Astrocyte (in vitro differentiated cells and primary cell): ENCODE measurements at places on chromosomes 1 and 21. TPM values are rescaled to one million over a fixed set of nuclear protein-coding genes. Genes with fewer than 3 reads are reported as not detected.

GRCh38 chr1:183588827-183589226 lies 1.4 kb downstream of the NCF2 start:
- no peaks in the 10 kb centered on the region for H3K4me1 ChIP-seq
- no peak overlapping the region for H3K4me3 ChIP-seq
- no peaks in the 10 kb centered on the region for H3K36me3 ChIP-seq
- H3K27ac ChIP-seq: no peak overlapping the region
- no peak for DNase-seq
- no peaks in the 10 kb centered on the region for H3K27me3 ChIP-seq

GRCh38 chr1:151756291-151756690 lies 7.0 kb downstream of the MRPL9 start:
- peak; percentile 14 for DNase-seq
- peaks cover 19% of the 10 kb centered on the region for H3K36me3 ChIP-seq
- no peak overlapping the region for H3K27ac ChIP-seq
- no peaks in the 10 kb centered on the region for H3K4me1 ChIP-seq
- no peaks in the 10 kb centered on the region for H3K27me3 ChIP-seq

GRCh38 chr1:53811414-53811851 lies 26.7 kb downstream of the NDC1 start:
- peaks cover 3% of the 10 kb centered on the region for H3K4me1 ChIP-seq
- H3K27me3 ChIP-seq: no peaks in the 10 kb centered on the region
- no peaks in the 10 kb centered on the region for H3K36me3 ChIP-seq

GRCh38 chr21:14572204-14572780 lies 26.2 kb upstream of the SAMSN1 start:
- H3K27me3 ChIP-seq: no peaks in the 10 kb centered on the region
- H3K4me1 ChIP-seq: no peaks in the 10 kb centered on the region
- no peak for DNase-seq
- no peaks in the 10 kb centered on the region for H3K36me3 ChIP-seq
- H3K4me3 ChIP-seq: no peak overlapping the region
- no peak overlapping the region for H3K27ac ChIP-seq

GRCh38 chr1:41430582-41430981 lies 53.9 kb downstream of the EDN2 start:
- H3K27ac ChIP-seq: no peak overlapping the region
- no peak overlapping the region for H3K4me3 ChIP-seq
- no peaks in the 10 kb centered on the region for H3K27me3 ChIP-seq
- peaks cover 35% of the 10 kb centered on the region for H3K4me1 ChIP-seq
- DNase-seq: no peak
- no peaks in the 10 kb centered on the region for H3K36me3 ChIP-seq

GRCh38 chr1:236524895-236525184 lies 1.1 kb downstream of the LGALS8 start:
- H3K27me3 ChIP-seq: no peaks in the 10 kb centered on the region
- peak overlapping the region; percentile 96 for H3K4me3 ChIP-seq
- H3K27ac ChIP-seq: peak overlapping the region; percentile 73
- no peak for DNase-seq

DNA sequence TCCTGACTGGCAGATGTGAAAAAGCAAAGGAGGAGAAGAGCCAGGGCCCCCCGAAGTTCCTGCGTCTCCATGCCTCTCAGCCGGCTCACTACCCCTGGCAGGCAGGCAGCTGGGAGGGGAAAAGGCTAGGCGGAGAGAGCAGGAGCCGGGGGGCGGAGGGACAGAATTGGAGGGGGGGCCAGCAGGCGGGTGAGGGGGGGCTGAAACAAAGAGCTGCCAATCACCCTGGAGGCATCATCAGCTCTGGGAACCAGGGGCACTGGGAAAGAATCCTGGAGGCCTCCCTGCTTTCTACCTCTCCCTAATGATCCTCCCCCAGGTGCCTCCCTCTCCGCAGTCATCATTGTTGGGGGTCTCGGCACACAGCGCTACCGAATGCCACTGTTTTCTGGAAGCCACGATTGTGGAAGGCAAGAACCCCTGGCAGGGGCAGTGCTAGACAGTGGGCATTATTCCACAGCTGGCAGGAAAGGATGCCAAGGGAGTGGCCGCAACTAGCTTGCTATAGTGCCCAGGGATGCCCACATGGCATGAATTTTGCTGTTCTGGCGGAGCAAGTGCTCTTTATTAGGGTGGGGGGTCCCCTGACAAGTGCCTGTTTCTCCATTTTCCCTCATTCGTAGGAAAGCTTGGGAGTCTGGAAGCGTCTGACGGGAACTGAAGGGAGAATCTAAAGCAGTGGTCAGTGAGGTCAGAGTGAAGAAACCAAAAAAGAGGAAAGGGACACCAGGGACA lies at the start of gene THBS3:
THBS3 (minus strand) TSS at position 92 of the 735 bp plus-strand sequence; CDS start at position 71, 21 bp downstream.
- peaks cover 20% of the 10 kb centered on the region for H3K4me1 ChIP-seq
- H3K36me3 ChIP-seq: no peaks in the 10 kb centered on the region
- peak; percentile 30 for DNase-seq
- peak within 1 kb of the TSS; percentile 100 for H3K4me3 ChIP-seq
- H3K27me3 ChIP-seq: no peaks in the 10 kb centered on the region

Gene KRTAP23-1
- total RNA-seq: not detected in 2 replicates
